ENCODE measurements at places on chromosomes 4 and X.

GRCh38 chrX:12789976-12790375 lies 1.2 kb upstream of the PRPS2 start:
- no peak for DNase-seq

GRCh38 chr4:184544788-184545409 lies 70.5 kb upstream of the IRF2 start:
- no peak for DNase-seq

- no peak for DNase-seq
These were observed 24.3 kb upstream of the NDNF start for GRCh38 chr4:121096629-121097028.

GRCh38 chr4:83552083-83552482 lies 16.2 kb downstream of the GPAT3 start:
- no peak for DNase-seq

DNA sequence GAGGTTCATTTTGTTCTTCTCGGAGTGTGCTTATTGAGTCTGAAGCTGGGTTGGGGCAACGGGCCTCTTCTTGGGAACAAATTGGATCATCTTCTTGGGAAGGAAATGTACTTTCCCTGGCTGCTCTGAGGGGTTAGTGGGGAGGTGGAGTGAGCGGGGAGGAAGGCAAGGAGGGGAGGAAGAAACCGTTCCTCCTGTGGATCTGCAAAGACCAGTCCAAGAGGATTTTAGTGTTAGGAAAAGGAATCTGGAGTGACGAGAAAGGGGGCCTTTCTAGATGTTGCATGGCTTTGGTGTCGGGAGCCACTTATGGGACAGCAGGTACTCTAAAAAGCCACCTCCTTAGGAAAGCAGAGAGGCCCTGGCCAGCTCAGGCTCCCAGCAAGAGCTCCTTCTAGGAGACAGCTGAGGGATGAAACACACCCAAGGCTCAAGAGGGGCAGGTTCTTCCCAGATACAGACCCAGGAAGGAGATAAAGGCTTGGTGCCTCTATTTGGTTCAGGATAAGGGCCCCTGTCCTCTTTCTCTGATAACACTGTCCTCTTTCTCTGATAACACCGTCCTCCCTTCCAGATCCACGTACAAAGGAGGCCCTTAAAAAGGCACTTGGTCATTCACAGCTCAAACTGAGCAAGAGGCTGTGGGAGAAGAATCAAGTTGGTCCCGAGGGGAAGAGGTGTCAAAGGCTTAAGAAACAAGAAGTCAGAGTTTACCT lies 451 bp downstream of the SOD3 start:
- DNase-seq = no peak

DNA sequence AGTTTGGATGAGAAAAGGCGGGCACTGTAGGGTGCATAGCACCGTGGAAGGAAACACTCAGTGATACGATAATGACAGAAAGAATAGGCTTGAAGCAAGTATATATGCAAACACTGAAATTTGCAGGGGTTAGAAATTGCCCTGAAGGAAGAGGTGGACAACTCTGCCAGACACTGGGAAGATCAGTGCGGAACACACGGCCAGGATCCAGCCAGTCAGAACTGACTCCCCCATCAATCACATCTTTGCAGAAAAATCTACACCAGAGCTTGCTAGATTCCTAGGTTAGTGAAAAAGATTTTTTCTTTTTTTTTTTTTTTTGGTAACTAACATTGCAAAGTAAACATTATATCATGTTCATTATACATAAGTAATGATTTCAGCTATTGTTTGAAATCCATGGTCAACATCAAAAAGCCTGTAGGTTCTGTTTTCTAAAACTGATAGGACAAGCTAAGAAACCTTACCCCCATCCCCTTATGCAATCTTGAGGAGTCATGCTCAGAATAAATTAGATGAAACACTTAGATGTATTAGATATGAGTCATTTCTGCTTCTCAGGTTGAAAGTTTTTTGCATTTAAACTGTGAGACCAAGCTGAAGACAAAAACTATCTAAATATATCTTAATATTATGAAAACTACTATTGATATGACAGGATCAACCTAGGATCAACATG lies 38.9 kb downstream of the TRIML1 start:
- no peak for DNase-seq

DNA sequence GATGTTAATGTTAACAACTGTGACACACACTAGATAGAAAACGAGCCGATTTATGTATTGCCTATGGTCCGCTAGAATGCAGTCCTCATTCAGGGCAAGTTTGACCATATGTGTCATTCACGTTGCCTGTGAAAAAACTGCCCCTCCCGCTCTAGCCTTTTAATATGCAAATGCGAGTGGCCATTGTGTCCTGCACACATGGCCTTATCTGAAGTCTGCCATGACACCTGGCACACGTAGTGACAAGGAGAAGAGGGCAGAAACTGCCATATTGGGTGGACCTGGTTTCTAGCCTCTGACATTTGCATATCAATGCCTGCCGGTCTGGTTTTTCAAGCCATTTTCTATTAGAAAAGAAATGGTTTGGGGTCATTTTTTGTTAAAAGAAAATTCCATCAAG lies 303.3 kb upstream of the TECRL start:
- no peak for DNase-seq

DNA sequence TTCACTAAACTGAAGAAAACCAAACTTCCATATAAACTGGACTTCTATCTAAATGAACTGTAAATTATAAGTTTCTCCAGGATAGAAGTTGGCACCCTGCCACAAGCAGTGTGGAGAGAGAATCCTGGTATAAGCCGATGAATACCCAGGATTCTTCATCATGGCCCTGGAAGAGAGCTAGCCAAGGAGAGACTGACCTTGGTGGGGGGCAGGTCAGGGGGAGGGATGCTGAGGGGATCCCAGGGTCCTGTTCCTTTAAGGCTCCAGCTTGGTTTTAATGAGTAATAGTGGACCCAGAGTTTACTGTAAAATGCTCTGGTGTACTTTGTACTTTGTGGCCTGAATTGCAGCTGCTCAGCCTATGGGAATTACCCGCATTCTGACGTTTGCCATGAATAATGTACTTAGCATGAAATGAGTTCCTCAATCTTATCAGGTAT lies 16.9 kb downstream of the RASSF6 start:
- no peak for DNase-seq

DNA sequence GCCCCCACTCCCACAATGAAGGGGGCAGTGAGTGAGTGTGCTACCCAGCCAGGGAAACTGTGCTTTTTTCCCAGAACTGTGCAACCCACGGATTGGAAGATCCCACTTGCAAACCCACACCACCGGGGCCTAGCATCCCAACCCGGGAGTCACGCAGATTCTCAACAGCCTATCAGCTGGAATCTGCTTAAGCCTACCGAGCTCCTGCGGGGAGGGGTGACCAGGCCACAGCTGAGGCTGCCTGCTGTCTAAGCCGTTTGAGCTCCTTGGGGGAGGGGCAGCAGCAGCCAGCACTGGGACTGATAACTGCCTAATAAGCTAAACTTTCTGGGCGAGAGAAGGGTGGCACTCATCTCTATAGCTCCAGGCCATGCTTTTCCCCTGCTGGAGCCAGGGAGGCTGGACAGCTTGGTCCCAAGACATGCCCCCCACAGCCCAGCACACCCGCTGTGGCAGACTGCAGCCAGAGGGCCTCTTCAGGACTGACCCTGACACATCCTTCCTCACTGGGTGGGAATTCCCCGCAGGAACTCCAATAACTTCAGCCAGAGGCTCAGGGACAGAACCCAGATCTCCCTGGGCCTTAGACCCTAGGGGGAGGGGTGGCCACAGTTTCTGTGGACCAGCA lies 161.3 kb upstream of the MAGEB18 start:
- DNase-seq = no peak

- no peak for DNase-seq
These were observed 287.9 kb upstream of the PUDP start for GRCh38 chrX:7435822-7436221.

DNA sequence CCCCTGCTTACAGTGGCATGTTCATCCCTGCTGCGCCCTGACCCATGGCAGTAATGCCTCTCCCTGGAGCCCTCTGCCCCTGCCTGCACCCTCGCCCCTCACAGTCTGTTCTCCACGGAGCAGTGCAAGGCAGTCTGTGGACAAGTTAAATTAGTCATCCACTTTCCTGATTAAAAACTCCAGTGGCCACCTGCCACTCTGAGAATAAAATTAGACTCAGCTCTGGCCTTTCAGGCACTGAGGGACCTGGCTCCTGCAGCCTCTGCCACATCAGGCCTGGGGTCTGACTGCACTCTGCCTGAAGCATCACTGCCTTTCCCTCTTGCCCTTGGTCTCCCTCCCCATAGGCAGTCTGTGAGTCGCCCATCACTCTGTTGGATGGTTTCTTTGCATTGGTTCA lies 53.6 kb downstream of the GRK4 start:
- DNase-seq = no peak

- no peak for DNase-seq
These were observed 68.5 kb downstream of the GAB1 start for GRCh38 chr4:143405075-143405730.

- no peak for DNase-seq
These were observed 258.1 kb upstream of the NEIL3 start for GRCh38 chr4:177051473-177052060.

DNA sequence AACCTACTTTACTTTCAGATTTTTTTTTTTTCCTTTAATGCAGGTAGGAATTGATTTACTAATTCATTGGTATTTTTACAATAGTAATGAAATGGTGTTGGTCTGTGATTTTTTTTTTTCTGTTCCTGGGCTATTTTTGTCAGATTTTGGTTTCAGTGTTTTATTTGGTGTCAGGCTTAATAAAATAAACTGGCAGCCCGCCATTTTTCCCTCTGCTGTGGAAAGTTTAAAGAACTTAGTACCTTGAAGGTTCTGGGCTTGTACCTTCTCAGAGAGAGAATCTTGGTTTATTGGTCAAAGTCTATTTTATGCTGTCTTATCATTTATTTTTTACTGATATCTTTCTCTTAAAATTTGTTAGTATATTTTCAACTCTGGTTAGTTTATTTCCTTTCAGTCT lies 64.0 kb upstream of the RHOH start:
- no peak for DNase-seq

Measured in forelimb muscle (tissue), 1 donor.